Left ventricle myocardium superior (tissue), 1 donor: ENCODE measurements at places on chromosomes 5 and 9.

DNA sequence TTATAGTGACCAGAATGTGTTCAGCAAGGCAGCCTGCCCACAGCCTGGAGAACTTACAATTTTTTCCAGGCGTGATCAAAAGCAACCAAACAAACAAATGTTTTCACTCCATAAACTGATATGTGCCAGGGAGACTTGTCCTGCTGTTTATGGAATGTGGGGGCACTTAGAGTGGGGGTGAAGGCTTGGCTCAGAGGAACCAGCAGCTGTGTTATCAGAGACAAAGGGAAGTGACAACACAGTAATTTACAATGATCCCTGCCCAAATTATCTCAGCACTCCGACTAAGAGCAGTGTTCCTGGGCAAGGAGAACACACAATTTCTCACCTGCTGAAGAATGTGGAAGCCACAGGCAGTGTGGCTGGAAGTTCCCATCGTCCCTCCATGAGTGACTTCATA is 429.1 kb upstream of the IRX4 start:
- no peak for DNase-seq

DNA sequence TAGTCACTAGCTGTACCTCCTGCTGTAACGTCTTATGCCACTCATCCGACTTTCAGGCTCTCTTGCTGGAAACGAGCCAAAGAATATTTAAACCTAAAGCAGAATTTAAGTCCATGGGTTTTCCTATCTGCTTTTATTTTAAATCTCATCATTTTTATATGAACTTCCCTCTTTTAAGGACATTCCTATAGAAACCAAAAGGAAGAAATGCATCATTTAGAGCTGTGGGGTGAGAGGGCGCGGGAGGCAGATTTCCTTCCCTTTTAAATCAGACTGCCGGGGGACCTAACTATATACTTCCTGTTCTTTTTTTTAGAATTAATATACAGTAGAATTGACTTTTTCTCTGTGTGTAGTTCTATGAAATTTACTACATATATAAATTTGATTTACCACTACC is 468.8 kb downstream of the BNC2 start:
- no peak for DNase-seq

DNA sequence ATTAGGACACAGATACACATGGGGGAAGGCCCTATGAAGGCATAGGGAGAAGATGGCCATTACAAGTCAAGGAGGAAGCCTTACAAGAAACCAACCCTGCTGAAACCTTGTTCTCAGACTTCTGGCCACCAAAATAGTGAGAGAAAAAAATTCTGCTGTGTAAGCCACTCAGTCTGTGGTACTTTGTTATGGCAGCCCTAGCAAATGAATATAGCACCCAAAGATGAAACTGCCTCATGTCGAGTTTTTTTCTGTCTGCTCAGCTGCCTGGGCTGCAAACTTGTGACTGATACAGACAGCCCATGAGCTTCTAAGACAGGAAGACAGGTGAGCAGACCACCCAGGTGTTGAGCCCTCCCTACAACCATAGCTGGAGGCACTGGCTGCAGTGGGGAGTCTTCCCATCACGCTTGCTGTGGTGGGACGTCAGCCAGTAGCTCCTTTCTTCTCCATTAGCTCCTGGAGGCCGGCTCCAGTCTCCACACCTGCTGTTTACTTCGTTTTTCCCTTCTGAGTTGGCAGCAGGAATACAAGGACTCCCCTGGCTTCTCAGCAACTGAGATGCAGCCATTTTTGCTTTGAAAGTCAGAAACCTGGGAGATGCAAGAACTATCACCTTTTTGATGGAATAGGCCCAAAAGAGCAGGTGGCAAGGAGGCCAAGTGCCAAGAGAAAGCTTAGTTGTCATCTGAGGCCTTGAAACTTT is 164.9 kb downstream of the SEMA6A start:
- DNase-seq, result no peak

DNA sequence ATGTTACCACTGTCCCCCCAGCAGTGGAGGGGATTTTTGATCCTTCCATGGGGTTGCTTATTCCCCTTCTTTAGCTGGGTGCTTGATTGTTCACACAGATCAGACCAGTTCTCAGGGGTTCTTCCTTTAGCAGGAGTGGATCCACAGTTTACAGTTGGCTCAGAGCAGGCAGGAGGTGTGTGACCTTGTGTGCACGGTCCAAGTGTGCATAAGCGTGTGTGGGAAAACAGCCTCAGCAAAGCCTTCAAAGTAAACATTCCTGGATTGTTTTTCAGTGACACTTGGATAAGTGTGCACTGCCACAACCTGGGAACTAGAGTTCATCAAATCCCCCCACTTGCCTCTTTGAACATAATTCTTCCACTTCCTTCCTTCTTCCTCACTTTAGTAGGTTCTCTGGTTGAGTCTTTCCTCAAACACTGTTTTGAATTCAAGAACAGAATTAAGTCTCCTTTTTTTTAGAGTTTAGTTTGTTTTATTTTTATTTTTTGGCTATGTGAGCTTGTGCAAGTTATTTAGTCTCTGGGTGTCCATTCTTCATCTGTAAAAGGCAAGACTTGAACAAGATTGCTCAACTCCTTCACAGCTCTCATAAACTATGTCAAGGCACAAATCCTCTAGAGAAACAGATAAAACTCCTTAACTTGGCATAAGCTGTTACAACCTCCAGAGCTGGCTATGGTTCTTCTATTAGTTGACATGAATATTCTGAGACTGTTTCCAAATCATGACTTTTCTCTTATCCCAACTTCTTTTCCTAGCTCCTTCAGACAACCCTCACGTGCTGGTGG is 78.0 kb downstream of the OSMR start:
- no peak for DNase-seq

DNA sequence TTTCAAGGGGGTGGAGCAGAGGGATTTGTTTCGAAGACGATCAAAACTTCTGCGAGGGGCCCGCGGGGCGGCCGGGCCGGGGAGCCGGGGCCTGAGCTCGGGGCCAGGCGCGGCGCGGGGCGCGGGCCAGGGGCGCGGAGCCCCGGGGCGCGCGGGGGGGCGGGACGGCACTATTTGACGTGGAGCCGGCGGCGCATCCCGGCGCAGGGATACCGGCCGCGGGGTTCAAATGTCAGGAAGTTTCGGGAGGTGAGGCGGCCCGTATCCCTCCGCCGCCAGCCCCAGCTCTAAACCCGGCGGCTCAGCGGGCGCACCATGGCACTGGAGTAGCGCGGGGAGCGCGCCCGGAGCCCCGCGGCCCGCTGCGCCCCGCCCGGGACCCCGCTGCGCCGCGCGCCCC is at the start of gene LMX1B:
Gene LMX1B (plus strand): TSS at position 278 of the 400 bp plus-strand sequence. CDS start 522 bp downstream, outside the sequence.
- DNase-seq, result peak; percentile 81

GRCh38 chr5:95424016-95424415 is 32.9 kb downstream of the FAM81B start:
- no peak for DNase-seq

- DNase-seq, result no peak
These were observed 210.9 kb downstream of the FRMD3 start for GRCh38 chr9:83327323-83327722.

GRCh38 chr5:132228241-132229035 is 785 bp upstream of the P4HA2 start:
- peak; percentile 49 for DNase-seq

GRCh38 chr5:66987540-66987939 is 209.1 kb downstream of the CD180 start:
- DNase-seq, result no peak

GRCh38 chr5:92051741-92052140 is 668.6 kb upstream of the ARRDC3 start:
- no peak for DNase-seq

- DNase-seq, result no peak
These were observed 17.4 kb downstream of the HAUS6 start for GRCh38 chr9:19085295-19085694.

DNA sequence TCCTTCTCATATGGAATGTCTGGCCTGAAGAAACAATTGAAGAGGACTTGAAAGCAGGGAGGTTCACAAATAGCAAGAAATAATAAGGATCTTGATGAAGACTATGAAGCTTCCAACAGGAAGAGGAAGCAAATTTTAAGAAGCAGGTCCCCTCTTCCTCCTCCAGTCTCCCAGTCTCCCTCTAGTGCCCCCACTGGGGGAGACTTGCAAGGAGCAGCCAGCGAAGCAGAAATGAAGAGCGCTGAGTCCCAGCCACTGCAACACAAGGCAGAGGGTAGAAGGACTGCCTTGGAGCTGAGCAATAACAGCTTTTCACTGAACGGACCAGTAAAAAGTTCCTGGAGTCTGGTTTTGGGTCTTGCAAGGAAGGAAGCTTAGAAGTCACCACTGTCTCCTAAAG is 32.6 kb upstream of the ACO1 start:
- no peak for DNase-seq

- DNase-seq, result no peak
These were observed 716 bp downstream of the TMEM171 start for GRCh38 chr5:73121119-73121463.

- no peak for DNase-seq
These were observed 11.4 kb upstream of the RANBP3L start for GRCh38 chr5:36312953-36313672.

- DNase-seq, result peak; percentile 36
These were observed 173.1 kb upstream of the IER5L start for GRCh38 chr9:129351058-129351641.

DNA sequence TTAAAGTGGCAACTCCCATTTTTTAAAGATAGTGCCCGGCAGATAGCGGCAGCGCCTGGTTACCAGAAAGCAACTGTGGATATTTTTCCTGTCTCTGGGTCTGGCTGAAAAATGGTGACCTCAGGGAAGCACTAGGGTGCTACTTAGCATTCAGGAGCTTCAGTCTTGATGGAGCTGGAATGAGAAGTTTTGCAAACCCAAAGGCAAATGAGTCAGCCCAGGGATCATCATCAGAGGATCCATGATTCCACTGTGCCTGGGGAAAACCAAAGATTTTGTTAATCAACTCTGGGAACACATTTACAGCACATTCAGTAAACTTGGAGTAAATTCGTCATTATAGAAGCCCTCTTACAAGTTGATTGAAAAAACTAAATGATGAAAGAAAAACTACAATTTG is 26.7 kb downstream of the F2R start:
- no peak for DNase-seq

GRCh38 chr5:113614191-113614590 is 100.7 kb downstream of the YTHDC2 start:
- DNase-seq, result no peak

DNA sequence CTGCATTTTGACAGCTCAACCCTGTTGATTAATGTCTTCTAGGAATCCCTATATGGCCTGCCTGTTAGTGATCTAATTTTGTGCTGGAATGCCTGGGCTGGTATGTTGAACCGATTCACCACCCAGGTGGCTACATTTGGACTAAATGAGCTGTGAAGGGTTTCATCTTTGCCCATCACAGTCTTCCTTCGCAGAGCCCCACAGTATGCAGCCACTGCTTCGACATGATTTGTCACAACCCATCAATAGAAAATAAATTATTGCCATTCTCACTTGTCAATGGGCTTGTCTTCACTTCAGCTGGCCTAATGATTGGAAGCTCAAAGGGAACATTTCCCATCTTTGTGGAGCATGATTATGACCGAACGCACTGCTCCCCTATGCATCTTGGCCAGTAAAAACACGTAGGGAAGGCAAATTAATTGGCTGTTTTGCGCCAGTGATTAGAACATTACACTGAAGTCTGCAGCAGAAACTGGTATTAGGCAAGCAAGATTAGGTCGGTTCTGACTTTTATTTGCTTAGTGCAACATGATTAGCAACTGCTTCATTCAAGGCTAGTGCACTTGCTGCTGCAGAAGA is 408.5 kb downstream of the KIAA0825 start:
- no peak for DNase-seq

DNA sequence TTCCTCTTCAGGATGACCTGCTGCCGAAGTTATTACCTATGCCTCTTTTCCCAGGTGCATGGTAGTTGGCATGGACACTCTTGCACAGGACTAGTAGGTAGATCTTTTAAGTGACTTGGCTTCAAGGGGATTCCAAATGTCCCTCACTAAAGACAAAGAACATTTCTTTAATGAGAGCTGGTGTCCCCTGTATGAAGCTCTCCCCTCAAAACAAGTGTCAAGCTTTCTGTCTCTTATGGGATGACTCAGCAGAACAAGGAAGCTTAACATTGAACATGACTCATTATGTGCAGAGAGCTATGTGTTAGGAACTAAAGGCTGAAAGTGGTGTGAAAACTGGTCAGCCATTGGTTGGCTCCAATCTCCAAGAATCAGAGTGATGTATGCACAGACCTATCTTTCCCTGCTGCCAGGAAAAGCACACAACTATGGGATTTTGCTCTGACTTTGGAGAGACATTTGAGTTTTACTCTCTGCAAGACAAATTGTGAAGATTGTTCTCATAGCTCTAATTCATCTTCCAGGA is 120.5 kb downstream of the PRDM6 start:
- DNase-seq, result no peak

- no peak for DNase-seq
These were observed 26.8 kb downstream of the FAM81B start for GRCh38 chr5:95417971-95418370.

GRCh38 chr5:68875351-68875750 is 218.5 kb upstream of the SLC30A5 start:
- DNase-seq, result no peak

- no peak for DNase-seq
These were observed 778.9 kb upstream of the ZNF608 start for GRCh38 chr5:125525356-125525755.

DNA sequence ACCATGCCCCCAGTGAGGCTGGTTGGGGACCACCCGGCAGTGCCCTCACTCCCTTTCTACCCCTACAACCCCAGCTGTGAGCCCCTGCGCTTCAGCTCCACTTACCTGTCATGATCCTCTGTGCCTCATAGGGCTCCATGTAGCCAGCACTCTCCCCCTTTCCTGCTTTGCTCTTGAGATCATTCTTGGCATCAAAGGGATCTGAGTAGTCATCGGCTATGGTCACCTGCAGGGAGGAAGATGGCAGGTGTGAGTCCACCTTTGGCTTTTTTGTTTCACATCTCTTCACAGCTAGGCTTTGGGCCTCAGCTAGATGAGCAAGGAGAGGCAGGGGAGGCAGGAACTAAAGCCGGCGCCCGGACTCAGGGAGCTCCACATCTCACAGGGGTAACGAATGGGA is 53.1 kb downstream of the SHB start:
- DNase-seq, result no peak

GRCh38 chr9:12859704-12860251 is 85.0 kb downstream of the LURAP1L start:
- no peak for DNase-seq

DNA sequence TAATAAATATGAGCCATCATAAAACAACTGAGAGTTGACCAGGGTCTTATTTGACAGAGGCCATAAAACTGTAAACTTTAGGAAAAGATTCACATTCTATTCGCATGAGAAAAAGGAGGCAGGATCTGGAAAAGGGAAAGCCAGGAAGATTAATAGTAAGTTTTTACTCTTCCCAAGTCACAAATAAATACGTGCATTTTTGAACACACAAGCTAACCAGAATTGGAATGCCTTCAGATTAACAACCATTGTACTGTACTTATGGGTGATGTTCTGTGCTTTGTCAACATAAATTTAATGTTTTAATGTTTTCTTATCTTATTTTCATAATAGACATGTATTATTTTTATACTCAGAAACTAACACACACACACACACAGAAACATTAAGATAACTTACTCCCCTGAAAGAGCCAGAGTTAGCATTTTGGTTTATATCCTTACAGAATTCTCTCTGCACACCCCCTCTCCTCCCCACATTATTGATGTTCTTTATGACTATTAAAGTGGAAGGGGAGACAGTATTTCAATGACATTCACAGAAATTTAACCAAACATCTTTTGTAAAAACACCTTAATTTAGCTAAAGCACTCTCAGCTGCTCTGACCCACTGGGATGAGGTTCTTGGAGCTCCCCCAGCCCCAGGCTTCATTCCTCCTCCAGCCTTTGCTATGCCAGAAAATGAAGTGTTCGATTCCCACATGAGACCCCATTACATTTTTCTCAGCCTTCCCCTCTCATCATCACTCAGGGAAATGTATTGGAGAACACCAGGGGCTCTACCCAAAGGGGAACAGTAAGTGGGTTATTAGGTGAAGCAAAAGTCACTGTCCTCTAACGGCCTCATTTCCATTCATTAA is 155.5 kb downstream of the ESM1 start:
- no peak for DNase-seq
